Activated T-cell treated with anti-CD3 and anti-CD28 coated beads for 24 hours (primary cell): ENCODE measurements at places on chromosomes 7 and 10.
A peak's percentile ranks its signal among the peaks of the same experiment; 100 is the strongest.

DNA sequence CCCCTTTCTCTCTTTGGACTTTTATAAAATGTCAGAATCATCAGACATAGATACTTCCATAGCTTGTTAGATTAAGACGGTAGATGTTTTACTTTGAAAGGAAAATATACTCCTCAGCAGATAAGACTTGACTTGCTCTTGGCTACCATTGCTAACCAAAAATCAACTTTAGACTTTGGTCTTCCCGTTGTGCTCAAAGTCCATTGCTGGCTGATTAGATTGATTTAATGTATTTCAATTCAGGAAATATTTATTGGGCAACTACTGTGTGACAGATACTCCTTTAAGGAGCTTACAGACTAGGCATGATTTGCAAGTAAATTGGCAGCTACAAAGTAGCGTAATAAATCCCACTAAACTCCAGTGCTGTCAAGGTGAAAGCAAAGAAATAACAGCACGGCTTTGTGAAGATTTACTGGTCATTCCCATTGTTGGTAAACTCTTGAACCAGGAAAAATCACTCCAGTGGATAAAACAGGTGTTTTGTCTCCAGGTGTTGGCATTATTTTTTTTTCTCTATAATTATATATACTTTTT lies 95.7 kb upstream of the ARMC3 start:
- DNase-seq = no peak

- DNase-seq = no peak
Measured at GRCh38 chr10:106338486-106338885, 826.0 kb downstream of the SORCS1 start.

- DNase-seq = no peak
Measured at GRCh38 chr10:9709849-9710248, 1307.8 kb upstream of the CELF2 start.

- peak; percentile 57 for DNase-seq
Measured at GRCh38 chr10:72337039-72337629, 17.6 kb downstream of the DNAJB12 start.

DNA sequence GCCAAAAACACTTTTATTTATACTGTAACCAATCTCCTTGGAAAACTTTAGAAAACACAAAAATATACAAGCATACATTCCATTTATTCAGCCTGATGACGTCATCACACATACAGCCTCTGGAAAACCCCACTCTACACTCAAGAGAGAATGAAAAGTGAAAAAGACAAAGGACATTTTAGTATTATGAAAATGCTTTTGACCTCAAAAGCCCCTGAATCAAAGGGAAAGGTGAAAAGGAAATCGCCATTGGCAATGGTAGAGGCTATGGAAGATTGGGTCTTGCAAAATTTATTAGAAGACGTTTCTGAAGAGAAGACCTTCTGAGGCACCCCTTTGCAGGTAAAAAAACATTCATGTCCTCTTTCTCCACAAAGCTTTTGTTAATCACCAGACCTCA lies 82.9 kb upstream of the STRIP2 start:
- DNase-seq = no peak

GRCh38 chr10:11019724-11020547 lies 2.3 kb downstream of the CELF2 start:
- no peak for DNase-seq

DNA sequence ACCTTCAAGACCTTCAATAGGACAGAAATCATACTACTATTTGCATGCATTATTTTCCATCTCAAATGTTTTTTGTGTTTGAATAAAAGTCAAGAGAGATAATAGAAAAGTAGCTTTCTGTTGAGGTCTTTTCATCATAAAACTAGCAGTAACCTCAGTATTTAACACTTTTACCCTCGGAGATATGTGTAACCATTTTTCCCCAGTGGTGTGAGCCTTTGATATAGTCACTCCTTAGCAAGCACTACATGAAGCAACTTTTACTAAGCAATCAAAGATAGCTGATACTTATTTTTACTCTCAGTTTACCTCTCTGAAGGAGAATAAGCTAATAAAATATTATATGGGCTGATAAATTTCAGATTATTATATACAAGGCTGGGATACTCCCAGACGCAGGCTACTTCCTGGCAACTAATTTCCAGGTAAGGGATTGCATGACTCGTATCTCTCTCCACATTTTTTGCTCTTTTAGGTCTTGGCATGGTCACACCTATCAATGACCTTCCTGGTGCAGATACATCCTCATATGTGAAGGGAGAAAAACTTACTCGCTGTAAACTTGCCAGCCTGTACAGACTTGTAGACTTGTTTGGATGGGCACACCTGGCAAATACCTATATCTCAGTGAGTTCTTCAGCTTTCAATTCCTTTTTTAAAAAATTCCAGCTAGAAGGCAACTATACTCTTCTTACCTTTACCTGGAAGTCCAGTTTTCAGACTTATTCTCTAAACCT lies 91.5 kb upstream of the MXI1 start:
- DNase-seq = no peak

- DNase-seq = peak; percentile 46
Measured at GRCh38 chr10:103772096-103772845, 83.1 kb downstream of the SH3PXD2A start.

- DNase-seq = no peak
Measured at GRCh38 chr10:128000471-128001362, 93.8 kb downstream of the PTPRE start.

GRCh38 chr7:48305661-48306060 lies 134.4 kb downstream of the ABCA13 start:
- DNase-seq = no peak
